ENCODE measurements at places on chromosomes 7 and 10. TPM values are rescaled to one million over a fixed set of nuclear protein-coding genes. Genes with fewer than 3 reads are reported as not detected.

GRCh38 chr7:125119559-125120115, 190.0 kb upstream of the POT1 start:
- no peak overlapping the region for H3K27ac ChIP-seq
- no peak overlapping the region for H3K4me3 ChIP-seq
- H3K36me3 ChIP-seq, result no peaks in the 10 kb centered on the region
- no peaks in the 10 kb centered on the region for H3K27me3 ChIP-seq

DNA sequence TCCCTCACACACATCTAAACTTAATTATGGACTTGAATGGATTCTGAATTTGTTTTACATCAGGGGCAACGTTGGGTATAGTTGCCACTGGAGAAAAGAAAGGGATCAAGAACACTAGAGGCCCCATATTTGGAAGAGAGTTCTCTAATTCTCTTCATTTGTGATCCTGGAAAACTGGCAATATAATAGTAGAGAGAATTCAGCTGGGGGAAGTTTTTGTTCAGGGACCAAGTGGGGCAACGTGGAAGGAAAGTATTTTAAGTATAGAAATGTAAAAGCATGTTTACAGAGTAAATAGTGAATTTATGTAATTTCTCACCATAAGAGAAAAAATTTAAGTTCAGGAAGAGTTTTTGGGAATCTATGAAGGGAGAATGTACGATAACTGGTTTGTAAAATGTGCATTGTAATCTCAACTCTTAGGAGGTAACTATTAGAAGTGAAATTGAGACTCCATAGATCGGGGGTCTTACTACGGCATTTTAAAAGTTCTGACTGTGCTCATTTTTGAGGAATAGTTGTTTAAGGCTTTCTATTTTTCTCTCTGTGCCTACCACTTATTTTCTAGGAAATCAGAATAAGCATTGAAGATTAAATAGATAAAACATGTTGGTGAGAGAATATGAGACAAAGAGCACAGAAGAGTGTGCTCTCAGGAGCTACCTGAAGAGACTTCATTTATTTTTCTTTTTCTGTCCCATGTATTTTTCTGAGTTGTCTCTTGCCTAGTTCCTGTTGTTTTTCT, 3.4 kb downstream of the SDHAF3 start:
- no peak overlapping the region for H3K27ac ChIP-seq
- peaks cover 22% of the 10 kb centered on the region for H3K4me1 ChIP-seq
- DNase-seq, result no peak

DNA sequence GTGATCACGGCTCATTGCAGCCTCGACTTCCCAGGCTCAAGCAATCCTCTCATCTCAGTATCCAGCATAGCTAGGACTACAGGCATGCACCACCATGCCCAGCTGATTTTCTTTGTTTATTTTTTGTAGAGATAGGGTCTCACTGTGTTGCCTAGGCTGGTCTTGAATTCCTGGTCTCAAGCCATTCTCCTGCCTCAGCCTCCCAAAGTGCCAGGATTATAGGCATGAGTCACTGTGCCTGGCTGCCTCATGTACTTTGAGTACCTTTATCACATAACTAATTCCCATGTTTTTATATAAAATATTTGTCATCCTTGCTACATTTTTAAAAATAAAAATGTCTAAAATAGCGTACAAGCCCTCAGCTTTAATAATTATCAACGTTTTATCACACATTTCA, 35.3 kb upstream of the CCDC3 start:
- no peaks in the 10 kb centered on the region for H3K36me3 ChIP-seq
- H3K27me3 ChIP-seq, result no peaks in the 10 kb centered on the region
- no peak overlapping the region for H3K27ac ChIP-seq
- no peaks in the 10 kb centered on the region for H3K4me1 ChIP-seq
- DNase-seq, result no peak

- no peaks in the 10 kb centered on the region for H3K36me3 ChIP-seq
- no peaks in the 10 kb centered on the region for H3K4me1 ChIP-seq
- DNase-seq, result no peak
- H3K27ac ChIP-seq, result no peak overlapping the region
- no peaks in the 10 kb centered on the region for H3K27me3 ChIP-seq
Measured at GRCh38 chr10:25047591-25048301, 31.3 kb downstream of the THNSL1 start.

- peaks cover 14% of the 10 kb centered on the region for H3K4me1 ChIP-seq
- H3K36me3 ChIP-seq, result no peaks in the 10 kb centered on the region
- H3K4me3 ChIP-seq, result no peak overlapping the region
- H3K27me3 ChIP-seq, result no peaks in the 10 kb centered on the region
- DNase-seq, result no peak
- no peak overlapping the region for H3K27ac ChIP-seq
Measured at GRCh38 chr10:63591600-63592379, 70.6 kb downstream of the REEP3 start.

DNA sequence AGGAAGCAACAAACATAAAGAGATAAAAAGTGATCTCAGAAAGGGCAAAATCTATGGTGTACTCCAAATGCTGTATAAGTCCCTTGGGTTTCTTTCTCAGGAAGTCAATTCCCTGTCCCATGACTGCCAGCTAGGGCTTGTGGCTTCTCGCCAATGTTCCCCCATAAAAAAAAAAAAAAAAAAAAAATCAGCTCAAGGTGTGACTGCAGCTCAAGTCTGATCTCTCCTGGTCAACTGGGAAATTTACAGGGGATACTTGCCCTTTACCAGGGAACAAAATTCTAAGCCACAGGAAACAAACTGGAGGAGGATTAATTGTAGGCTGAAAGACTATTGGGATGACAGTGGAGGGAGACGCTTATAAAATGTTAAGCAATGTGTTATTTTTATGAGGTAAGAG, 76.0 kb downstream of the PCGF5 start:
- no peak for DNase-seq
- H3K27me3 ChIP-seq, result no peaks in the 10 kb centered on the region
- peaks cover 5% of the 10 kb centered on the region for H3K4me1 ChIP-seq

DNA sequence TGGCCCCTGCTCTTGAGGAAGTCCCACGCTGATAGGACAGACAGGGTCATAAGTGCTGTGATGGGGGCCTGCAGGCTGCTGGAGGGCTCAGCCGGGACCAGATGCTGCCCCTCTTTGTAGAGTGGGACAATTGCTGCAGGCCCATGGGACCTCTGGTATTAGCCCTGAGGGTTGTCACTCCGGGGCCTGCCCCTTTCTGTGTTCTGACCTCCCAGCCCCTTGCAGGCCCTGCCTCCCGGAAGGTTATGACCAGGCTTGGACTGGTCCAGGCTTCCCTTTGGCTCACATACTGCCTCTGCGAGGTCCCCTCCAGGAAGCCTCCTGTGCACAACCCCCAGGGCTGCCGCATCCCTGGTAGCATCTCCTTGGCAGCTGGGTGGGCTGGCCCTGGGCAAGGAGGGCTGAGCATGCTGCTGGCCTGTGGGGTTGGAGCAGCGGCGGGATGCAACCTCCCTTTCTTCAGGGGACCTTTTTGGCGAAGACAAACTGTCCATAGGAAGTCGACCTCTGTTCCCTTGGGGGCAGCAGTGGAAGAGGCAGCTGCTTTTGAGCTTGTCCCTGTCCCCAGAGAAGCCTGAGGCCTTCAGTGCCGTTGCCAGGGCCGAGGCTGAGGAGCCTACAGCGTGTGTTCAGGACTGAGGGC, 8.8 kb downstream of the LIMK1 start:
- no peak overlapping the region for H3K4me3 ChIP-seq
- no peaks in the 10 kb centered on the region for H3K36me3 ChIP-seq
- DNase-seq, result no peak
- peak overlapping the region; percentile 68 for H3K27ac ChIP-seq
- no peaks in the 10 kb centered on the region for H3K27me3 ChIP-seq

GRCh38 chr10:101773923-101774588, 1.9 kb downstream of the FGF8 start:
- peaks cover 74% of the 10 kb centered on the region for H3K27me3 ChIP-seq
- no peak overlapping the region for H3K4me3 ChIP-seq
- H3K4me1 ChIP-seq, result peaks cover 9% of the 10 kb centered on the region

DNA sequence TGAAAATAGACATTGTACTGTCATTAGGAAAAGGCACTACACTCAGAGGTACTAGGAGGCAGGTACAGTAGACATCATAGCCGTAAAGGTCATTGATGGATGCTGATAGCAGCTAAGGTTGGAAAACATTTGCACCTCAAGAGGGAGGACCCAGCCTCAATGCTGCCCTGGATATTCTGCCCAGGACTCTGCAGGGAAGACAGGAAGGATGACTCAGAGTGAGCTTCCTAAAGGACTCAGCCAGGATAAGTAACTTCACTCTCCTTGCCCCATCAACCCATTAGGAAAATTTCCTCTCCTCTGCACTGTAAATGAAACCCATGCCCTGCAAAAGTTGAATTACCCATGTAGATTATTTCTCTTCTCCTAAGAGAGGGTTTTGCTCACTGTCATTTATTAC, 617.9 kb upstream of the MKI67 start:
- H3K27ac ChIP-seq, result no peak overlapping the region
- H3K36me3 ChIP-seq, result no peaks in the 10 kb centered on the region

DNA sequence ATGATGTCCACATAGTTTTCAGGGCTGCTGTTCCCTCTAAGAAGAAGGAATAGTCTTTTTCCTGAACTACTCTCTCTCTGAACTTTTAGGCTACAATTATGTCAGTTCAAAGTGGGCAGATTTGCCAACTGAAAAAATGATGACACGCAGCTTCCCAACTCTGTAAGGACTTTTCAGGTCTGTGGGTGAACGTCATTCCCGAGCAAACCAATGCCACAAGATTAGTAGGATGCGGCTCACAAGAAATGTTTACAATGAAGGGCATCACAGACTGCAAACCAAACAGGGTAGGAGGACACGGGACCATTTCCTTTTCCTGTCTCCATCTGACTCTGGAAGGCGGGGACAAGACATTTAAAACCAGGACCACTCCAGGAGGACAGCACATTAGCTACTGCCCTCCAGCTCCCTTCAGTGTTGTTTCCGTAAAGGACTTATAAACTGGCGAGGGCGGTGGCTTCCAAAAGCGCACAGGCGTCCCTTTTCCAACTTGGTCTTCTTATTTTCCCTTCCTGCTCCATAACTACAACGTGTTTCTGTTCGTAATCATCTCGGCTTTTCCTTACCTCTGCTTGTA, 539 bp upstream of the MKLN1 start:
- no peaks in the 10 kb centered on the region for H3K36me3 ChIP-seq
- peak overlapping the region; percentile 100 for H3K27ac ChIP-seq
- DNase-seq, result peak; percentile 42
- peaks cover 44% of the 10 kb centered on the region for H3K4me1 ChIP-seq
- H3K27me3 ChIP-seq, result no peaks in the 10 kb centered on the region

DNA sequence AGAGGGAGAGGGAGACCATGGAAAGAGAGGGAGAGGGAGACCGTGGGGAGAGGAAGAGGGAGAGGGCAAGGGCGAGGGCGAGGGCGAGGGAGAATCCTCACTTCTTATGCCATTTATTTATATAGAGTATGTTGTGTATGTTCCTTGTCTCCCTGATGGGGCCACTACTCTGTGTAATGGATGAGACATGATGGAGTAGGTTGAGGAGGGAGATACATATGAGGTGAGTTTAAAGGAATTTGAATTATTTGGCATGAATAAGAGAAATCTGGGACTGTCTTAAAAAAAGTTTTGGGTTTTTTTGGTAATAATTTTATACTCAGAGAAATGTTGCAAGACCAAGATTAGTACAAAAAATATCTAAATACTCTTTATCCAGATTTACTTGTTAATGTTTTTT, 20.1 kb downstream of the CCSER2 start:
- H3K4me1 ChIP-seq, result peaks cover 23% of the 10 kb centered on the region
- DNase-seq, result no peak
- H3K27ac ChIP-seq, result no peak overlapping the region
- H3K27me3 ChIP-seq, result no peaks in the 10 kb centered on the region

GRCh38 chr10:102649797-102650654, 5.7 kb downstream of the TRIM8 start:
- peak overlapping the region; percentile 90 for H3K4me3 ChIP-seq
- H3K27me3 ChIP-seq, result no peaks in the 10 kb centered on the region

- no peak overlapping the region for H3K4me3 ChIP-seq
- H3K36me3 ChIP-seq, result no peaks in the 10 kb centered on the region
- H3K27me3 ChIP-seq, result no peaks in the 10 kb centered on the region
- DNase-seq, result no peak
- peaks cover 77% of the 10 kb centered on the region for H3K4me1 ChIP-seq
Measured at GRCh38 chr10:125135771-125136035, 24.7 kb downstream of the CTBP2 start.

DNA sequence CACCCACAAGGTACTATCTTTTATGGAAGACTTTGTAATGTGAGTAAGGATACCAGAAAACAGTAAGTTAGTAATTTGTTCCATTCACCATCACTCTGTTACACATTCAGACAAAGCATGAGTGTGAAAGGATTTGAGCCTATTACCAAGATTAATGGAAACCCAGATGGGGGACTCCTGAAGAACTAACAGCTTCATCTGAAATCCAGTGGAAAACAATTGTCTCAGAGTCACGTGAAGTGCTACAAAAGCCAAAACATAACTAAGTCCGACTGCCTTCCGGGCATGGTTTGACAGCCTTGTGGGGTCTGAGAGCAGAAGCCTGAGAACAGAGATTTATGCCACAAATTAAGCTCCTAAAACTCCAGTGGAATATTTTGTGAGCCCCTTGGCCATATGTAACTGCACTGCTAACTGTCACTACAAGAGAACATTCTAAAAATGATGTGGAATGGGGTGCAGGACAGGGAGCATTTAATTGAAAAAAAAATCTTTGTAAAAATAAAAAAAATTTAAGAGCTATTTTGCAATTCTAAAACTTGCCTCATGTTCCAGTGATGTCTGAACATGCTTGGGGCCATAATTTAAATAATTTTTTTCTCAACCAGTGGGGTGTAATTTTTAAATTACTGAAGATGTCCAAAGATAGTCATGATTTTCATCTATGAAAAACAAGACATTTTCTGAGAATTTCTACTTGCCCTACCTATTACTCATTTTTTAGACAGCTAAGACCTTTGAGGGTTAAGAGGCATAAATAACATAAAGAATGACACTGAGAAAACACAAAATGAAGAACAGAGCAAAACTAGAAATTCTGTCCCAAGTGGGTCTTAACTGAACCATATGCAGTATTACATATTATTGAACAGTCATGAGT, 555.0 kb downstream of the INHBA start:
- no peak overlapping the region for H3K4me3 ChIP-seq
- H3K27me3 ChIP-seq, result no peaks in the 10 kb centered on the region
- no peak overlapping the region for H3K27ac ChIP-seq
- H3K36me3 ChIP-seq, result no peaks in the 10 kb centered on the region
- no peak for DNase-seq
- H3K4me1 ChIP-seq, result no peaks in the 10 kb centered on the region

- no peaks in the 10 kb centered on the region for H3K27me3 ChIP-seq
- H3K4me1 ChIP-seq, result no peaks in the 10 kb centered on the region
- no peak overlapping the region for H3K4me3 ChIP-seq
- H3K36me3 ChIP-seq, result no peaks in the 10 kb centered on the region
- DNase-seq, result no peak
Measured at GRCh38 chr10:76651154-76651553, 986.5 kb downstream of the KCNMA1 start.

- peak overlapping the region; percentile 71 for H3K4me3 ChIP-seq
- H3K4me1 ChIP-seq, result peaks cover 30% of the 10 kb centered on the region
- DNase-seq, result no peak
- H3K36me3 ChIP-seq, result no peaks in the 10 kb centered on the region
- peak overlapping the region; percentile 98 for H3K27ac ChIP-seq
Measured at GRCh38 chr10:75403144-75403938, 1.8 kb upstream of the ZNF503 start.

GRCh38 chr7:48665353-48666135, 258.8 kb upstream of the CDC14C start:
- no peaks in the 10 kb centered on the region for H3K36me3 ChIP-seq
- no peaks in the 10 kb centered on the region for H3K27me3 ChIP-seq
- no peak overlapping the region for H3K27ac ChIP-seq
- no peaks in the 10 kb centered on the region for H3K4me1 ChIP-seq

Gene CPA2
- not detected for total RNA-seq

Gene CYP17A1
- not detected for total RNA-seq

Gene LRRTM3
- not detected for total RNA-seq

Gene ACTR3C
- total RNA-seq, result not detected

Gene PRPS1L1
- not detected for total RNA-seq

Gene PRF1
- 0.31 TPM for total RNA-seq

Gene GPR158
- total RNA-seq, result not detected

Data from gastrocnemius medialis (tissue), 4 donors.